ENCODE measurements at places on chromosomes 6 and 20.
A peak's percentile ranks its signal among the peaks of the same experiment; 100 is the strongest.

- no peaks in the 10 kb centered on the region for H3K27me3 ChIP-seq
- no peaks in the 10 kb centered on the region for H3K36me3 ChIP-seq
Measured at GRCh38 chr20:57716901-57717300, 7.1 kb upstream of the PMEPA1 start.

DNA sequence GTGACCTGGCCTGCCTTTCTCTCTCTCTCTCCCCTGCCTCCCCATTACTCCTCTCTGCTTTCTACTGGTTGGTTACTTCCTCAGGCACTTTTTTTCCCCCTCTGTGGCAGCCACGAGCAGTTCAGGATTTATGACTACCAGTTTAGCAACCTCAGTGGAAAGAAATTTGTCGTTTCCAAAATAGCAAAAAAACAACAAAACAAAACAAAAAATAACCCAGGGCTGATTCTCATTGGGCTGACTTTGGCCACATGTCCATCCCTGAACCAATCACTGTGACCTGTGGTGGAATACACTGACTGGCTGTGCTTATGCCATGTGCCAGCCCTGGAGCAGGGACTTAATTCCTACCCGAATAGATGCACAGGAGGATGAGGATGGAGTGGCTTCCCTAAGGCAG is 137.4 kb downstream of the TFAP2C start:
- H3K36me3 ChIP-seq, result no peaks in the 10 kb centered on the region
- no peaks in the 10 kb centered on the region for H3K4me1 ChIP-seq
- H3K27ac ChIP-seq, result no peak overlapping the region
- no peak overlapping the region for H3K4me3 ChIP-seq

- H3K36me3 ChIP-seq, result no peaks in the 10 kb centered on the region
- DNase-seq, result no peak
Measured at GRCh38 chr6:38371881-38372280, 267.8 kb downstream of the BTBD9 start.

GRCh38 chr6:43990275-43990626 is 137.0 kb downstream of the MRPL14 start:
- H3K36me3 ChIP-seq, result no peaks in the 10 kb centered on the region
- peaks cover 19% of the 10 kb centered on the region for H3K4me1 ChIP-seq
- H3K27ac ChIP-seq, result peak overlapping the region; percentile 59
- no peak overlapping the region for H3K4me3 ChIP-seq

GRCh38 chr6:54267798-54268197 is 40.4 kb upstream of the TINAG start:
- H3K36me3 ChIP-seq, result no peaks in the 10 kb centered on the region
- peak; percentile 42 for DNase-seq
- H3K4me1 ChIP-seq, result no peaks in the 10 kb centered on the region
- no peaks in the 10 kb centered on the region for H3K27me3 ChIP-seq
- H3K4me3 ChIP-seq, result no peak overlapping the region
